ENCODE measurements at places on chromosomes 11 and 22.

DNA sequence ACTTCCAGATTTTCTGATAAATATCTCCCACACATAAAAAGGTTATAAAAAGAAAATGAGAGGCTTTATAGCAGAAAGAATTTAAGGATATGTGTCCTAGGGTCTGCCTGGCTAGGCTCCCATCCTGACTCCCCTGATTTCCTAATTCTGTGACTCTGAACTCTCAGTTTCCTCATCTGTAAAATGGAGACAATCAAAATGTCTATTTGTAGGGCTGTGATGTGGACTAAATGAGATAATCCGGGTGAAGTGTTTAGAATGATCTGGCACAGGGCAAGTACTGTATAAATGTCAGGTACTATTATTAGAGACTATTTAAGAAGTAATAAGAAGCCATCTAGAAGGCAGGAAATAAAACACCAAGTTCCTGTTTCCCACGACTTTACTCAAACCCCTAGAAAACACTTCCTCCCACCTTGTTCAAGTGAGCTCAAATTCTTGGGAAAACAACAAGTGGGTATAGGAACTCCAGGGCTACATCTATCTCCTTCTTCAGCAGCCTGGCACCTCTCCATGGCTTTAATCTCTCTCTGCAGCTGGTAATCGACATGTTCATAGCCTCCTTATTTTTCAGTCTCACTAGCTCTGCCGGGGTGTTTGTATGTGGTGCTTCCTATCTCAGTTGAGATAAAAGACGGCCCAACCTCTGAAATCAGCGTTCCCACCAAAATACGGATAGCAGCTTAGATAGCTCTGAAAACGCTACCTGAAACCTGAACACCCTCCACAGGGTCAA, 6.7 kb downstream of the ASCC2 start:
- DNase-seq = no peak

DNA sequence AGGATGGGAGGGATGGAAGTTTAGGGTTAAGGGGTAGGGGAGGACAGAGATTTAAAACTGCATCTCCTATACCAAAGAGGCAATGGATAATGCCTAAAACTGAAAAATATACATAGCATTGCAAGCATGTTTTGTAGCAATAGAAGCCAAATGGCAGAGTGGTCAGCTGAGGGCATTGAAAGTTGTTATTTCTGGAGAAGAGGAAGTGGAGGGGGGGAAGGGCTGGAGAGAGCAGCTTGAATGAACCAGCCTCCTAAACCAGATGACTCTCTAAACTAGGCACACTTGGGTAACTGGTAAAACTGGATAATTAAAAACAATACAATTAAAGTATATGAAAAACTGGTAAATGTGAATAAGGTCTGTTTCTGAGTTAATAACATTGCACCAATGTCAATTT, 70.3 kb upstream of the TP53I11 start:
- DNase-seq = no peak

DNA sequence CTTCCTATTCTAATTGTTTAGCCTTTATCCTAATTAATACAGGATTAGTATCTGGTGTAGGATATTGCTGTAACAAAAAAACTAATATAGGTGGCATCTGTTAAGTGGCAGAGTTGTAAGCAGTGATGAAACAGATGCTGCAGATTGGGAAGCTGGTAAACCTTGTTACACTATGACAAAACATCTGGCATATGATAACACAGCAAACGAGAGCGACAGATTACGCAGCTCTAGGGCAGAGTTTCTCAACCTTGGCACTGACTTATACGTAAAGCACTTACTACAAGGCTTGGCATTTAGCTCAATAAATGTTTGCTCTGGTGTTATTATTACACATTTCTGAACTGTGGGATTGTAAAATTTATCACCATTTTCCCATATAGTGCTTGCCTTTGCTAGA, 137.0 kb downstream of the ATG16L2 start:
- no peak for DNase-seq

DNA sequence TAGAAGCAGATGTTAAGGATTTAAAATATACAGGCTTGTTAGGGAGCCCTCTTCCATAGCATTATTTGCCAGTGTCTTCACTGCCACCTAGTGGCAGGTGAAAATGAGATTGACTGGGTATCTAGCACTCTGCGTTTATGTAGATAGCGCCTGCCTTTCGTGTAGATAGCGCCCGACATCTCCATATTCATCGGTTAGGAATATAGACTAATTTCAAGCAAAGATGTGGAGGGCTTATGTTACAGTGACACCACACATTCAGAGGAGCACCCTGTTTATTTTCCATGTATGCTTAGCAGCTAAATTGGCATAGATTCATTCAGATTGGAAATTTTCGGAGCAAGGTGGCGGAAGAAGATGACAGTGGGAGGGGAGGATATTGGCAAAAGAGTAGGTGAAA, 72.0 kb downstream of the SLC5A12 start:
- DNase-seq = no peak

DNA sequence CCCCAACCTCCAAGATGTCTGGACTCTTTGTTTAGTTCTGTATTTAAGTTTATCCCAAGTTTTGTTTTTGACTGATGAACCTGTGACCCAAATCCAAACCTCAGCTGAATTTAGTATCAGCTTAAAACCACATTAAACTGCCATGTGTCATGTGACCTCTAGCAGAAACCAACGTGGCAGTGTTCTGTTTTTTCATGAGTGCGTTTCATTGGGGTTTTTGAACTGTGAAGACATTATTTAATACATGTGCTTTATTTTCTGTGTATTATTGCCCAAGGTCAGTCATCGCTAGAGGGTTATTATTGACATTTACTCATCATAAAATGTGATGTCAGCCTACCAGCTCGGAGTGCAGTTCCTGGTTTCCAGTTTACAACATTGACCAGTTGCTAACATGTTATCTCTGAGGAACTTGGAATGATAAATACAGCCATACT, 1.8 kb downstream of the TLCD5 start:
- no peak for DNase-seq

DNA sequence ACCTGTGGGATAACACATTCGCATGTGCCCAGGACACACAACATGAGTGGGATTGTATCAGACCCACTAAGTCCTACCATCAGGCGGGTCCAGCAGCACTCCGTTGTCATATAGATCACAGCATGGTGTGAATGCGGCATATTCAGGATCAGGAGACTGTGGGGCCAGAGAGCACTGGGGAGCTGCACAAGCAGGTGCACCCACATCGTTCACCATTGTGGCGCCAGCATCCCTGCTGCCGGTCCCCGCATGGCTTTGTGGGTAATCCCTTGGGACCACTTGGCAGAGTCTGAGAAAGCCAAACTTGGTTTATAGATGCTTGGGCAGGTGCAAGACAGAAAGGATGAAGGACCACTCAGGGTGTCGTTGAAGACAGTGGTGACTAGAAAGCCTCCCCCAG, 201.6 kb upstream of the B3GAT1 start:
- no peak for DNase-seq
